ENCODE measurements at places on chromosomes 5 and 9.

DNA sequence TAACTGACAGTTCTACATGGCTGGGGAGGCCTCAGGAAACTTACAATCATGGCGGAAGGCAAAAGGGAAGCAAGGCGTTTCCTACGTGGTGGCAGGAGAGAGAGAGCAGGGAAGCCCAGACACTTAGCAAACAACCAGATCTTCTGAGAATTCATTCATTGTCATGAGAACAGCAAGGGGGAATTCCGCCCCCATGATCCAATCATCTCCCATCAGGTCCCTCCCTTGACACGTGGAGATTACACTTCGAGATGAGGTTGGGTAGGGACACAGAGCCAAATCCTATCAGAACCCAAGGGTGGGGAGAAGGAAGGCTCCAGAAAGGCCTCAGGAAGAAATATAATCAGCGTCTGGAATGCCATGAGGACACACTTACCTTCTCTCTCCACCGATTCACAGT lies 34.3 kb downstream of the KIF4B start:
- no peak for DNase-seq

DNA sequence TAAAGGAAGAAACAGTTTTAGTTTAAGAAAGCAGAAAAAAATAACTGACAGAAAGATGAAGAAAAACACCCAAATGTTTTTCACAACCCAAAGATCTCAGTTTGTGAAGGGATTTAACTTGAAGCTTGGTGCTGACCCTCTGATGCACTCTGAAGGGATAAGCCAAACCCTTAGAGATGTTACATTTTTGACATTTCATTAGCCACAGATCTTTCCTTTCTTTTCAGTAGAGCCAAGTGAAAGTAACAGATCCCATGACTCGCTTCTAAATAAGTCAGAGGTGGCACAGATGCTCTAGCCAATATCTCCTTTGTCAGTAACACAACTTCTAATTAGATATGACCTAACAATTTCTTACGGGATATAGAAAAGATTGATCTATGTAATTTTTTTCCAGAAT lies 394.5 kb upstream of the EDIL3 start:
- no peak for DNase-seq

GRCh38 chr5:35717718-35718117 lies 100.1 kb downstream of the SPEF2 start:
- DNase-seq = no peak

DNA sequence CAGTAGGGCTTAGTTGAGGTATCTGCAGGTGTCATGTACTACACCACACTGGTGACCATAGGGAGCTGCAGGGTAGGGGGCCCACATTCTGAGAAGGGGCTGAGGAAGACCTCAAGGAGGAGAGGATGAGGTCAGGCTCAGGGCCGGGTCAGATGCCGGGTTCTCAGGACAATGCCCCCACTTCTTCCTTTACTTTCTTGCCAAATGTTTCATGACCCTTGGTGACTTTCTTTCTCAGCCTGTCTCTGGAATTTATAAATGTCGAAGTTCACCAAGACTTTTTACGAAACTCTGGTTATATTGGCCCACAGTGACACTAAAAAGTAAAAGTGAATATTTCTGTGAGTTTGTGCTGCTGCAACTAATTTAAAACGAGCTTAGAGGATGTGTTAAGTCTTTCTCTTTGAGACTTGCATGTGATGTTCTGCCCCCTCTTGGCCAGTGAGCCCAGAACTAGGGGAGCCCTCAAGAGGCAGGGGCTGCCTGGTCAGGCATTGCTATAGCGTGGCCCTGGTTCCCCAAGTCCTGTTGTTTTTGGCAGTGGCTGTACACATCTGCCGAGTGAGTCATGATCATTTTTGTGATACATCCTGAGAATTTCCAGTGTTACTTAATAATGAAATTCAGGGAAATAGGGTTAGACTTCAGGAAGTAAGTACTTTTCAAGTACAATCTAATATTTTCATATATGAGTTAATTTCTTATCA lies 11.2 kb downstream of the ACO1 start:
- no peak for DNase-seq

DNA sequence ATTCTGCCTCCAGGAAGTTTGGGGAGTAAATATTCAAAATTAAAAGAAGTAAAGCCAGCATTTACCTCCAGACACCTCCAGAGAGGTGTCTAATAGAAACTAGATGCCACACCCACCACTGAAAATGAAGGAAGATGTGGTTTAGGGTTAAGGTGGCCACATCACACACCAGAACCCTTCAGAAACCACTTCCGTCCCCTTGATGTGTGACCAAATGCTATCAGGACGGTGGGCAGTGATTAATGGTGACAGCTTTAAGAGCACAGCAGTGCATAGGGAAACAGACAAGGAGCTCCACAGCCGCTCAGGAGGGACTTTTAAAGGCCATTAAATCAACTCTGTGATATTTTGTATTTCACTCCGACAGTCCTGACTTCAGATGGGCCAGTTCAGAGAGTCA lies 295.2 kb downstream of the BRINP1 start:
- DNase-seq = no peak

DNA sequence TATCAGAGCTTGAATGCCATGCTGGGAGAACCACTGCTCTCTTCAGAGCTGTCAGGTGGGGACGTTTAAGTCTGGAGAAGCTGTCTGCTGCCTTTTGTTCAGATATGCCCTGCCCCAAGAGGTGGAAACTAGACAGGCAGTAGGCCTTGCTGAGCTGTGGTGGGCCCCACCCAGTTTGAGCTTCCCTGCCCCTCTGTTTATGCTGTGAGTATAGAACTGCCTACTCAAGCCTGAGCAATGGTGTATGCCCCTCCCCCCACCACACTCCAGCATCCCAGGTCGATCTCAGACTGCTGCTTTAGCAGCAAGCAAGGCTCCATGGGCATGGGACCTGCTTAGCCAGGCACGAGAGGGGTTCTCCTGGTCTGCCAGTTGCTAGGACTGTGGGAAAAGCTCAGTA lies 362.3 kb downstream of the FAM170A start:
- DNase-seq = no peak

DNA sequence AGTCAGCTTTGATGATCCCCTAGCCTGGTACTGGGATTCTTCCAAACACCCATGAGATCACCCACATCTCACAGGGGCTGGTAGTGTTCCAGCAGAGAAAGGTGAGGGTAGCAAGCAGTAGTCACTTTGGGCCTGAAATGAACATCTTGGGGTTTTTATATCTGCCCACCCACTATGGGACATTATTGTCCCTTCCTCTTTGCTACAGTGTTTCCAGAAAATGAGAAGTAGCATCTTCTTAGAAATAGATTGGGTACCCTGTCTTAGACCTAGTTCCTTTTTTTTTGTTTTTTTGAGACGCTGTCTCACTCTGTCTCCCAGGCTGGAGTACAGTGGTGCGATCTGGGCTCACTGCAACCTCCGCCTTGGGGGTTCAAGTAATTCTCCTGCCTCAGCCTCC lies 249.2 kb upstream of the ANKRD55 start:
- no peak for DNase-seq

GRCh38 chr9:106886111-106887046 lies 23.4 kb downstream of the ZNF462 start:
- no peak for DNase-seq

DNA sequence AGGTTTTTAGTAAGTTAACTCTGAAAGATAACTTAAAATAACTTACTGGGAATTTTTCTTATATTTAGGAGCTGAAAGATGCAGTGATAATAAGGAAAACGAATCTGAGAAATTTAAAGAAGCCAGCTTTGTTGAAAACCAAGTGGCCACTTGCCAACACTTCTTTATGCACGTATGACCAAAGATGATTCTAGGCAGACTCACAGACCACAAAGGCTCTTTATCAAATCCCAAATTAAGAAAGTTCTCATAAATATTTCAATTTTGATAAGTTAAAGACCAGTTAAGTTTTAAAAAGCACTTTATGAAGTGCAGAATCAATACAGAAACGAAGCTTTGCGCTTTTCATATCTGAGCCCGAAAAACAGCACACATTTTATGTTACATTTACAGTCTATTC lies 1.5 kb downstream of the AFF4 start:
- DNase-seq = no peak

GRCh38 chr5:52181403-52181802 lies 606.3 kb upstream of the ITGA1 start:
- no peak for DNase-seq

- no peak for DNase-seq
Measured at GRCh38 chr5:115838885-115839518, 2.4 kb downstream of the ATG12 start.

DNA sequence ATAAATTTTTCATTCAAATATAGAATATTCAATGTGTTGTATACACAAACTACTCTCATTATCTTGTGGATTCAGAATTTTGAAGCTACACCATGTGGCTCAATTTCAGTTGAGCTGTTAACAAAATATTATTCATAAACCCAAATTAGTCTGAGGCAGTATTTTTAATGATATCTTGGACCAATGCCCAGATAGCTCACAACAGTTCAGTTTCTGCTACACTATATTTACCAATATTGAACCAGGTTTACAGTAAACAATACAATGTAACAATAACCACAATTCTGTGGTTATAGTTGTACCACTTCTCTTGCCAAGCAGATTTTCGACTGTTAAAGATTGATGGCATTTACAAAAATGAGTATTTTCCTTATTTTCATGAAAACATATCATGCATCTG lies 99.9 kb downstream of the SSBP2 start:
- DNase-seq = no peak

GRCh38 chr9:12091865-12092527 lies 601.2 kb upstream of the TYRP1 start:
- no peak for DNase-seq

DNA sequence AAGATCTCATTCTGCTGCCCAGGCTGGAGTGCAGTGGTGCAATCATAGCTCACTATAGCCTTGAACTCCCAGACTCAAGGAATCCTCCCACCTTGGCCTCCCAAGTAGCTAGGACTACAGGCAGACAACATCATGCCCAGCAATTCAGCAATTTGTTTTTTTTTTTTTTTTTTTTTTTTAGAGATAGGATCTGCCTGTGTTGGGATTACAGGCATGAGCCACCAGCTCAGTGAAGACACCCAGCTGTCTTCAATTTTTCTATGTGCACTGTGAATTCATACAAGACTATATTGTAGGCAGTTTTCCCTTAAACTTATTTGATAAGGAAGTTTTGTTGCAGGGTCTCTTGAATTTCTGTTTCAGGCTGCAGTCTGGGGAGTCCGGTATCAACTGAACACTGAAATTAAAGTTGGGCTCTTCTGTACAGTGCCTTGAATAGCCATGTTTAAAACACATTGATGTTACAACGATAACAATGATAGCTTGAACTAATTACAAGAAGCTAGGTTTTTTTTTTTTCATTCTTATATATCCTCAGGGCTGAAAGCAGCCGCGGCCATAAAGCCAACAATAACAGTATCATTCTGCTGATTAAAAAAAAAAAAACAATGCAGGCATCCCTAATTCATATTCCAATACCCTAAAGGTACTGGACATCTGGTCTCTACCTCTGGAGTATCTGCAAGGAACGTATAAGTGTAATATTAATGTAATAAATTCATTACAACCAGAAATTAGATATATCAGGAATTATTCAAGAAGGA lies 63.5 kb downstream of the MPDZ start:
- DNase-seq = no peak

DNA sequence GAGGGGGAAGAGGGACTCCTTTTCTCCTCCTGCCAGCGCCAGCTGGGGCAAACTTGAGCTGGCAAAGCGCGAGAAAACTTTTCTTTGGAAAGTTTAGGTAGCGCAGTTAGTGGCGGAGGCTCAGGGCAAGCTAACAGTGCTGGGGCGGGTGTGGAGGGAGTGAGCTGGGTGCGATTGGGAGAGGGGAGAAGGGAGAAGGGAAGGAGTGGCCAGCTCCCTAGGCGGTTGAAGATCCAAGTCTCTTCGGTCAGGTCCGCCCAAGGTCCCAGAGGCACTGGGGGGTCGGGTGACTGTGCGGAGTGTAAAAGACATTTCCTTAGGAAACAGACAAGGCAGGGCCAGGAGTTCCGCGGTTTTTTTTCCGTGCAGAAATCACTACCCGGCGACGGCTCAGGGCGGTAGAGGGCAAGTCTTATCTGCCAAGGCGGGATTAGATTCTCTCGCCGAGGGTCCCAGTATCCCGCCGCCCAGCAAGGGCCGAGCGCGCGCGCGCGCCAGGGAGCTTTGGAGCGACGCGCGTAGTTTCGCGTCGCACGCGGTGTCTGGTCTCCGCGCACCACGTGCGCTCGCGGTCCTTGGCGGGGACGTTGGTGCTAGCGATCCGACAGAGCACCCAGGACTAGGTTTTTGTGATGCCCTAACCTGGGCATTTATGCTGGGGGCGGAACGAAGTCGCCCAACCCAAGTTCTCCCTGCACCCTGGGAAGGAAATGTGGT lies 33.6 kb upstream of the NFIB start:
- peak; percentile 1 for DNase-seq

- DNase-seq = no peak
Measured at GRCh38 chr5:174777111-174777510, 52.7 kb downstream of the MSX2 start.

DNA sequence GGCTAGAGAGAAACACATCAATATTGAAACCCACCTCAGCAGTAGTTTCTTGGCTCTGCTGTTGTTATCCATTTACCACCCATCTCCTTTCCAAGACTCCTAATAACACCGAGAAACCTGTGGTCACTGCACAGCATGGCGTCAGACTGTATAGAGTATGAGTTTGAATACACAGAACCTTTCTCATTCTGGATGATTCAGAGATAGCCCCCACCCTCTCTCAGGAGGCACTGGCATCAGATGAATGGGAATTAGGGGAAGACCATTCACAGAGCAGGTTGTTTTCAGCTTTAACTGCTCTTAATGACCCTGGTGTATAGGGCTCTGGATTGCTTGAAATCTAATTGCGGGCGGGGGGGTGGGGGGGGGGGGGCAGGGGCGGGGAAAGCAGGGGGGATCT lies 86.7 kb downstream of the GPR21 start:
- no peak for DNase-seq

- DNase-seq = no peak
Measured at GRCh38 chr5:39547553-39548154, 122.9 kb upstream of the DAB2 start.

DNA sequence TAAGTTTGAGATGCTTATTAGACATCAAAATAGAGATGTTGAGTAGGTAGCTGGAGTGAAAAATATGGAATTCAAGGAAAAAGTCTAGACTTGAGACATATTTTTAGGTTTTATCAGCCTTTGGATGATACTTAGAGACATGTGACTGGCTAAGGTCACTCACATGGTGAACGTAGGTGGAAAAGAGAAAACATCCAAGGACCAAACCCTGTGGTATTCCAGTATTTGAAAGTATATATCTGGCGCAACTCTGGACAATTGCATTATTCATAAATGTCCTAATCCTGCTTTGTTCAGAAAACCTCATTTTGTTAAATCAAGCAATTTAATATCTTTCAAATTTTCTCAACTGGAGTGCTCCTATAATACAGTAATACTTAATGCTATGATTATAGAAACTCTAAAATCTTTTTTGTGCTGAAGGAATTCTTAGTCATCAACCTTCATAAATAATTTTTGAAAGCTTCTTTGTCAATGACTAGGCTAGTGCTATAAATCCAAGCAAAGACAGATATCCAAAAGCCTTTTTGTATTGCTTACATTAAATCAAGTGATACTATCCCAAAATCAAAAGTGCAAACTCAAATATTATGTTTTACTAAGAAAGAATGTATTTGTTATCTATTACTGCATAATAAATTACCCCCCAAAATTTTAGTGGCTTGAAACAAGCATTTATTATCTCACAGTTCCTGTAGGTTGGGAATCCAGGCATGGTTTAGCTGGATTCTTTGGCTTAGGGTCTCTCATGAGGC lies 452.0 kb downstream of the ENC1 start:
- no peak for DNase-seq

- DNase-seq = no peak
Measured at GRCh38 chr9:134839455-134840125, 41.0 kb upstream of the FCN2 start.
